ENCODE measurements at places on chromosomes 2 and 18.

GRCh38 chr2:70891572-70892357 lies 43.9 kb upstream of the ATP6V1B1 start:
- no peak for DNase-seq

DNA sequence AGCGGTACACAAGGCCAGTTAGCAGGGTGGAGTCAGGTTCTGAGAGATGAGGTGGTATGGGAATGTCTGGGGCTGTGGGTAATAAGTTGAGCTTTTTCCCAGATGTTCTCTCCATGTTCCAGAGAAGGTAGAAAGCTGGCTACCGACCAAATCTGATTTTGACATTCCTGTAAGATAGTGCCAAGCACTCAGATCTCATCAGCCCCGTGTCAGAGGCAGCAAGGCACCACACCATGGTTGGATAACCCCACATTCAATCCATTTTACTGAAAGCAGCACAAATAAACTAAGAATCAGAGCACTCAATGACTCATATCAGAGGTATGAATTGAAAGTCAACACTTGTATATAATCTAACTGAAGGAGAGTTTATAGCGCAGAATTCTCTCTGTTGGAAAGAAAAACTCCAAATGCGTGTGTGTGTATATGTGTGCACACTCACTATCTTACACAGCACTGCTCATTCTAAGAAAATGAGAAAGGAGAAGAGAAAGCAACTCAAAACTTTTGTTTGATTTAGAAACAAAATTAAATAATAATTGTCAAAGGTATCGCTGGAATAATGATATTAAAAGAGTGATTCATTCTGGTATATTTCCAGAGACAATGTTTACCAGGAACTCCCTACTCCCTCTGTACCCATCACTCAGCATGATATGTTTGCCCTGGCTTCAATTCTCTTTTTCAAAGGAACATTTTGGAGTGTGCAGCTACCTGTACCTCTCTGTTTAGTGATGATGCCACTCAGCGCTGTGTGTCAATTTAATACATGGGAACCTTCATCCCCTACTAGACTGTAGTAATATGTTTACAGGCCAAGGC lies 375.1 kb upstream of the ID2 start:
- no peak for DNase-seq

- peak; percentile 58 for DNase-seq
Observed at GRCh38 chr2:237980751-237981150, 13.9 kb downstream of the UBE2F start.

- DNase-seq, result no peak
Observed at GRCh38 chr18:54775686-54776085, 52.6 kb upstream of the RAB27B start.

- DNase-seq, result no peak
Observed at GRCh38 chr2:207327513-207327912, 161.8 kb upstream of the KLF7 start.

- no peak for DNase-seq
Observed at GRCh38 chr2:204560902-204561301, 15.6 kb downstream of the PARD3B start.

GRCh38 chr2:64447317-64448040 lies 6.5 kb upstream of the LGALSL start:
- no peak for DNase-seq

GRCh38 chr2:109125593-109126500 lies 3.2 kb upstream of the SH3RF3 start:
- DNase-seq, result no peak

GRCh38 chr2:152588998-152589397 lies 128.3 kb downstream of the PRPF40A start:
- DNase-seq, result no peak

DNA sequence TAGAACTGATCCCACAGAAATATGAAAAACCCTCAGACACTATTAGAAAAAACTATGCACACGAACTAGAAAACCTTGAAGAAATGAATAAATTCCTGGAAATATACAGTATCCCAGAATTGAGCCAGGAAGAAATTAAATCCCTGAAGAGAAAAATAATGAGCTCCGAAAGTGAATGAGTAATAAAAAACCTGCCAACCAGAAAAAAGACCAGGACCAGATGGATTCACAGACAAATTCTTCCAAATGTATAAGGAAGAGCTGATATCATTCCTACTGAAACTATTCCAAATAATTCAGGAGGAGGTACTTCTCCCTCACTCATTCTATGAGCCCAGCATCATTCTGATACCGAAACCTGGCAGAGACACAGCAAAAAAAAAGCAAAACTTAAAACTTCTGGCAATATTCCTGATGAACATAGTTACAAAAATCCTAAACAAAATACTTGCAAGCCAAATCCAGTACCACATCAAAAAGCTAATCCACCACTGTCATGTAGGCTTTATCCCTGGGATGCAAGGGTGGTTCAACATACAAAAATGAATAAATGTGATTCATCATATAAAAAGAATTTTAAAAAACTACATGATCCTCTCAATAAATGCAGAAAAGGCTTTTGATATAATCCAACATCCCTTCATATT lies 1397.6 kb upstream of the DDX18 start:
- DNase-seq, result no peak

GRCh38 chr2:120596990-120597594 lies 138.6 kb upstream of the GLI2 start:
- DNase-seq, result no peak

DNA sequence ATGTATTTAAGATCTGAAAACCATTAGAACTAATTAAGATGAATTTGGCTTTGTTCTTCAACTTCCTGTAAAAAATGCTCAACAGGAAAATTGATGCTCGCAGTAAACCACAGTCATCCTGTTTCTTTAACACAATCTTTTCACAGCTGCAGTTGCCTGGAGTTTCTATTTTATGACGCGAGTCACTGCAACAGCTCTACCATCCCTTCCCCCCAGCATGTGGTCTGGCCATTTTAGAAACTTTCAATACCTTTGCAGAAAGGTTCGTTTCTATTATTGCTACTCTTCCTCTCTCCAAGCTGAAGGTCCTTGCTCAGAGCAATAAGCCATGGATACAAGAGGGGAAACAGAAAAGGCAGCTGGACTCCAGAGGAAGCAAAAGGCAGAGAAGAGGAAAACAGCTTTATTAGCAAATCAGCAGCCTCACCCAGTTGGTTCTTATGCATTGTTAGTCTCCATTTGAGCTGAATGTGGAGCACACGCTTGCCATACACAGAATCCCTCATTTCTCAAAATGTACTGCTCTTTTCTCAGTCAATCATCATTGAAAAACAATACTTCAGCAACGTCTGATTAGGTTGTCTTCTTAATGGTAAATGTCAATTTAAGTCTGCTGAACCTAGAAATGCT lies 3.9 kb downstream of the WIPF1 start:
- DNase-seq, result peak; percentile 77

DNA sequence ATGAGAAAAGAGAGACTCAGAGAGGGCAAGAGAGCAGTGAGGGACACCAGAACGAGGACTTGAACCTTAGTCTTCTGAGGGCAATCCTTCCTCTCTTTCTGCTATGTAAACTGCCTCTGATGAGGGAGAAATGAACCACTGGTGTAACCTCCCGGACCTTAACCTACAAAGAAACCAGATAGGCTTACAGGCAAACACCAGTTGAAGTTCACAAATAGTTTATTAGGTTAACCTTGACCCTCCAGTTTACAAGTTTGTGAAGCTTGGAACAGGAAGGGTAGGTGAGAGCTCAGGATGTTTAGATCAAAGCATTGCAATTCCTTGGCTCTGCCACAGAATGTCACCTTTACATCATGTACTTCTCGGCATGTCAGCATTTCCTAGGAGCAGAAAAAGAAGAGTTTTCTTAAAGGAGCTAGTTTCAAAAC lies 486.4 kb upstream of the SPRED2 start:
- no peak for DNase-seq

GRCh38 chr2:190717764-190718651 lies 69.1 kb downstream of the NAB1 start:
- DNase-seq, result peak; percentile 54

- DNase-seq, result no peak
Observed at GRCh38 chr18:65721619-65722018, 29.2 kb upstream of the CDH7 start.

DNA sequence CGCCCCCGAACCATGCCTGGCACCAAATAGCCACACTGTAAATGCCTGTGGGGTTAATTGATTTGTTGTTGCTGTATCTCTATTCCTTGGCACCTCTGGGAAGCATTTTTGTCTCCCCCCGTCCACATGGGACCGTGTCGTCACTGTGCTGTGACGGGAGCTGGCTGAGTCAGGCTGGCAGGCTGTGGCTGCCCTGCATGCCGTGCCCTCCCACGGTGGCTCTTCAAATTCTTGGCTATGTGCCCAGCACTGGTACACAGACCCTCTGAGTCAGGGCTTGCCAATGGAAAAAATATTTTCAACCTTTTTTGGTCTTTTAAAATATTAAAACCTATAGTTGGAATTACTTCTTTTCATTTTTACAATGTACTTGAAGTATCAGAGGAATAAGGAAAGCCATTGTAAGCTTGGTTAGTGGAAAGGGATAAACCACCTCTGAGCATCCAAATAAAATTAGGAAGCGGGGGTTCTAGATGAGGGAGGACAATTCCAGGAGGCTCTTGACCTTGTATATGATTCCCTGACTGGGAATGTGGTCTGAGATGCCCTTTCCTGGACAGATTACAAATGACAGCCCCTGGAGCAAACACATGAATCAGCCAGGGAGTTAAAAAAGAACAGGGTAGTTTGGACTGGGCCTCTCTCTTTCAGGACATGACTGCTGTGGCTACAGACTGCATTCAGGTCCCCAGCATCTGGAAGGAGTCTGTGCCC lies 59.4 kb downstream of the DGKD start:
- peak; percentile 75 for DNase-seq

DNA sequence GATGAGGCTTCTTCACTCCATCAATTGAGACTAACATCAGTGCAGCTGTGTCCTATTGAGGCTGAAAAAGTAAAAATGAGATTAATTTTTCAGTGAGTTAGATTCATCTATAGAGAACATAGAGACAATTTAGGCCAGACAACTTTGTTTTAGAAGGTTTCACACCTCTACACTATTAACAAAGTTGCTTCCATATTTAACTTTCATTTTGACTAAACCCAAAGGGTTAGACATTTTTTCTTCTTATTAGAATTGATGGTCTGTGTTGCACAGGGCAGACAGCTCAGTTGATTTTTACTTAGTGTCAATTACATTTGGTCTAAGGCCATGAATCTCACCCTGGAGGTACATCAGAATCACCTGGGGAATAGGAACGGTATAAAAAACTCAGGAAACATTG lies 130.2 kb upstream of the NXPH2 start:
- no peak for DNase-seq

Measured in activated CD4-positive, alpha-beta T cell treated with anti-CD3 and anti-CD28 coated beads for 48 hours (primary cell).